A673 (cell line): ENCODE measurements at places on chromosomes 7 and 10. TPM values are rescaled to one million over a fixed set of nuclear protein-coding genes. Genes with fewer than 3 reads are reported as not detected.
A peak's percentile ranks its signal among the peaks of the same experiment; 100 is the strongest.

- no peak for DNase-seq
These were observed 12.3 kb downstream of the CFAP46 start for GRCh38 chr10:132929953-132930548.

DNA sequence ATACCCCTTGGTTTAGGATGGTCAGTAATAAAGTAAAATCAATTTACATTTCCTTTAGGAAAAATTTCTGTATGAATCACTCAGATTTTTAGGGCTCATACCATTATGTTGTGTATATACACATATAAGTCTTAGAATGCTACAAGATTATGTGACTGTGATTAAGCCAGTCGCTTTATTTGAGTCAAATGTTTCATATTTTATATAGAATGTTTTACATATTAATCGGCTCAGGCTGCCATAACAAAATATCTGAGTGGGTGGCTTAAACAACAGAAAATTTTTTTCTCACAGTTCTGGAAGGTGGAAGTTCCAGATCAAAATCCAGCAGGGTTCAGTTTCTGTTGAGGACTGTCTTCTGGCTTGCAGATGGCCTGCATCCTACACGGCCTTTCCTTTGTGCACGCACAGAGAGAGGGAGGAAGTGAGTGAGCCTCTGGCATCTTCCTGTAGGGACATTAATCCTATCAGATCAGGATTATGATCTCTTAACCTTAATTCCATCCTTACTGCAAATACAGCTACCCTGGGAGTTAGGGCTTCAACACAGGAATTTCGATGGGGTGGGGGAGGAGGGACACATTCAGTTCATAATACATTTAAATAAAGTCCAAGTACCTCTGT lies 198.0 kb downstream of the PHF14 start:
- DNase-seq = peak; percentile 37

GRCh38 chr7:130384841-130385599 lies 4.7 kb downstream of the CPA1 start:
- DNase-seq = no peak

DNA sequence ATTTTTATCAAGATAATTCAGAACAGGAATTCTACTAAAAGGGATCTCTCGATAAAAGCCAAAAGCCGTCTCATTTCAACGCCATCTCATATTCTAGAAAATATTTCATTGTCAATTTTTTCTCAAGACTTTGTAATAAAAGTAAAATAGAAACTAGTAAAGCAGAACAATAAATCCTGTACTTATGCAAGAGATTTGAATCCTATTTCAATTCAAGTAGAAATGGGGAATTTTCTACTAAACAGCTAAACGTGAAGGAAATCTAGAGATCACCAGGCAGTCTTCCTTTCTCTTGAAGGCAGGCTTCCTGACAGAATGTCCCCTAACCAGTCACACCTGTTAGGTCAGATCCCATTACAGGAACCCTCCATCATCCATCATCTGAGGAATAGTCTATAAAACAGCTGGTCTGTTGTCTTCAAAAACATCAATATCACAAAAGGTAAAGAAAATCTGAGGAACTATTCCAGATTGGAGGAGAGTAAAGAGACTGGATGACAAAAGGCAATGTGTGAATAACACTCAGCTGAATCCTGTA lies 23.7 kb downstream of the USP6NL start:
- no peak for DNase-seq

- DNase-seq = no peak
These were observed 228.5 kb upstream of the NEBL start for GRCh38 chr10:21125471-21126228.

- DNase-seq = no peak
These were observed 1.8 kb upstream of the FOXI2 start for GRCh38 chr10:127735156-127735555.

Gene CHN2
- total RNA-seq = 61.2 and 64.3 TPM in 2 replicates

GRCh38 chr10:10055656-10056442 lies 961.8 kb upstream of the CELF2 start:
- DNase-seq = no peak

GRCh38 chr10:53904506-53905241 lies 896.4 kb downstream of the PCDH15 start:
- DNase-seq = no peak

GRCh38 chr10:1788401-1788800 lies 51.1 kb upstream of the ADARB2 start:
- no peak for DNase-seq

DNA sequence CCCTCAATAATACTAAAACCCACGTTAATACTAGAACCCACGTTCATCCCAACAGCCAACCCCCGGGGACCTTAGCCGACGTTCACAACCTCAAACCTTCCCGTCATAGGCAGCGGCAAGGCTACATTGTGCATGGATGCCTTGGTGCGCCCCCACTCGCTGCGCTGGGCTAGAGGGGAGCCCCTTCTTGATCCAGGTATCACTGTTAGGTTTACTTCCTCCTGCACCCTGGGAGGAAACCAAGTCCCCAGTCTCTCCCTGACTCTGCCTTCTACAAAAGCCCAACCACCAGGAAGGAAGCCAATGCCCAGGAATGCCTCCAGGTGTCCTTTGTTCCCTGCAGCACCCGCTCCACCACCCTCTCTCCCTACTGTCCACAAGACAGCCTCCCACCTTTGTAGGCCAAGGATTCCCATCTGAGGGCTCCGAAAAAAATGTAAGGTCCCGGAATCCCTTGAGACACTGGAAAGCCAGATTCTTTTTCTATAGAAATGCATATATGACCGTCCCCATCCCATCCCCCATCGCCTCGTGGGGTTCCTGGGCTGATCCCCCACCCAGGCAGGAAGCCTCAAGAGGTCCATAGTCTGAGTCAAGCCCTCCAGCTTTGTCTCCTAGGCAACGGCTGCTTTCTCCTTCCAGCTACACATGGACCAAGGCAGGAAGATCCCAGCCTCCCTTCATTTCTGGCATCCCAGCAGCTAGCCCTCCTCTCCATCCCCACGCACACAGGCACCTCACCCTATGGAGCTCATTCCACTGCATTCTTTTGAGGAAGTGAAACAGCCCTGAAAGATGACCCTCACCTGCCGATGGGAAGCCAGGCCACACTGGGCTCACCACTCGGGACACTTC lies 25.2 kb downstream of the CTBP2 start:
- DNase-seq = no peak

DNA sequence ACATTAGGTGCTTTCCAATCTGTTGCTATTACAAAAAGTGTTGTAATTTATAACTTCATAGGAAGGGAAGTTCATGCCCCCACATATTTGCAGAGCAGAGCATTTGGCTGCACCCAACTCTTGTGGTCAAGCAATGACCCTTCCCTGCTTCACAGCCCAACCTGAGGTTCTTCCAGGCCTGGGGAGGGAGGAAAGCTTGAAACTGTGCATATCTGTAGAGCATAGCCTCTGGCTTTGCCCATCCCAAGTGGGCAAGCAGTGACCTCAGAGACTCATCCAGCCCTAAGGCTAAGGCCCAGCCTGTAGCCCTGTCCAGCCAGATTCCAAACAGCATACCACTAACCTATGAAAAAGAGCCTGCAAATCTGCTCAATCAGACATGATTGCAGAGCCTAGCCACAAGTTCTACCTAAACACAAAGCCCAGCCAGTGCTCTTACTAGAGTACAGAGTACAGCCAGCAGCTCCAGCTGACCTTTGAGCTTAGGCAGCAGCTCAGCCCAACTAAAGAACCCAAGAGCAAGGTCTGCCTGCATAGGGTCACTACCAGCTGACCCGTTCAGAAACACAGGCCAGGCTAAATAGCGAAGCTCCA lies 14.4 kb upstream of the GSTK1 start:
- DNase-seq = no peak

DNA sequence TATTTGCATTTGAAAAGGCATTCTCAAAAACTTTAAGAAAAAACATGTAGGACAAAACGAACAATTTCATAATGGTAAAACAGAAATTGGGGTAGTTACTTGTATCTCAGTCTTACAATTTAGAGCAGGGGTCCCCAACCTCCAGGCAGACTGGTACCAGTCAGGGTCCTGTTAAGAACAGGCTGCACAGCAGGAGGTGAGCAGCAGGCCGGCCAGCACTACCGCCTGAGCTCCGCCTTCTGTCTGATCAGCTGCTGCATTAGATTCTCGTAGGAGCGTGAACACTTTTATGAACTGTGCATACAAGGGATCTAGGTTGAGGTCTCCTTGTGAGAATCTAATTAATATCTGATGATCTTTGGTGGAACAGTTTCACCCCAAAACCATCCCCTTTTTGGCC lies 77.3 kb downstream of the SEMA3A start:
- no peak for DNase-seq

- no peak for DNase-seq
These were observed 73.9 kb upstream of the SMNDC1 start for GRCh38 chr10:110378533-110379108.

Gene LIPJ
- total RNA-seq = 0.11 TPM in 1 of 2 replicates, not detected in the other

- no peak for DNase-seq
These were observed 76.7 kb upstream of the EN2 start for GRCh38 chr7:155380976-155381851.

Gene PARD3
- 28.0 and 32.3 TPM in 2 replicates for total RNA-seq

Gene ZMYND11
- total RNA-seq = 81.2 and 82.8 TPM in 2 replicates

Gene WEE2
- 0.09 TPM in 1 of 2 replicates, not detected in the other for total RNA-seq

Gene TFEC
- 4.5 and 5.0 TPM in 2 replicates for total RNA-seq

DNA sequence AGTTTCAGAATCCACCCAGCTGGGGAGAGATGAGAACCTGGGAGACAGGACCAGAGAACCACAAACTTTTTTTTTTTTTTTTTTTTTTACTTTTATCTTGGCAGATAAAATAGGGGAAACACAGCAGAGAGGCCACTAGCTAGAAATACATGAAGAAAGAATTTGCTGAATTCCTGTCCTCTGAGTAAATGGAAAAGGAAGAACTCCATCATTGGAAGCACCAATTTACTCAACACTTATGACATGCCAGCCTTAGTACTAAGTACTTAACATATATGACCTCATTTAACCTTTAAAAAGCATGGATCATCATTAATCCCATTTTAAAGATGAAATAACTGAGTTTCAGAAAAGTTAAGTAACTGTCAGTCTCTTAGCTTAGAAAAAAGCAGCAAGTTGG lies 343.0 kb upstream of the NPSR1 start:
- DNase-seq = no peak

GRCh38 chr10:55837273-55837672 lies 523.8 kb downstream of the ZWINT start:
- no peak for DNase-seq

- no peak for DNase-seq
These were observed 23.2 kb upstream of the ARHGAP22 start for GRCh38 chr10:48627984-48628609.

Gene CCDC146
- total RNA-seq = 1.1 and 2.2 TPM in 2 replicates

Gene SPDYE2
- total RNA-seq = not detected in 2 replicates

DNA sequence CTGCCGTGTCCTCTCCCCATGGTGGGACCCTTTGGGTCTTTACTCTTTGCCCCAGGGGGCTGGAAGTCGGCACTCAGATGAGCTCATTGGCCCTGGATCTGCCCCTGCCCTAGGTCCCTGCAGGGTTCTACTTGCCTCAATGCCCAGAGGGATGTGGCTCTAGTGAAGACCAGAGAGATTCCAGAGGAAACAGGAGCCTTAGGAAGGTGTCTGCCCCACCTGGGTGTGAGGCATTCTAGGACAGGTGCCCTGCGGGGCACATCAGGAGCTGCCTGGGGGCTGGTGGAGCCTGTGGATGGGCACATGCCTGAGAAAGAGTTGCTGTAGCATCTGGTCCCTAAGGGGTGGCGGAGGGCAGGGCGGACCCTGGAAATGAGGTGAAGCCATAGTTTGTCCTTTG lies 128.6 kb downstream of the ADCY1 start:
- DNase-seq = no peak

DNA sequence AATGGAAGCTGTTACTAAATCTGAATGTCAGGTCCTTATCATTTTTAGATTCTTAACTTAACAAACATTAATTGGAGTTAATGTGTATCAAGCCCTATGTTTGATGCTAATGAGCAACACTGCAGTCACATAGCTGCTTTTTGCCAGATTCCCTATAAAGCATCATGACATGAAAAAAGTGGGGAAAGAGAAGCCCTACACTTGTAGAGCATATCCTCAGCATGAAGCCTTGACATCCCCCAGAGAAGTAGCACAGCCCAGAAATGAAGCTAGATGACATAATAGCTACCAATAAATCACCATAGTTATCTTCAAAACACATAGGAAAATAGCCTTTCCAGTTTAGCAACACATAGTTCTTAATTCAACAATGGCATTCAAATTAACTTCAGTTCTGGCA lies 49.2 kb upstream of the CDK1 start:
- DNase-seq = no peak

GRCh38 chr7:103934508-103934907 lies 55.0 kb downstream of the RELN start:
- no peak for DNase-seq

GRCh38 chr10:129704786-129705525 lies 237.9 kb downstream of the MGMT start:
- no peak for DNase-seq

- DNase-seq = no peak
These were observed 132.9 kb downstream of the FAM204A start for GRCh38 chr10:118209215-118209614.

DNA sequence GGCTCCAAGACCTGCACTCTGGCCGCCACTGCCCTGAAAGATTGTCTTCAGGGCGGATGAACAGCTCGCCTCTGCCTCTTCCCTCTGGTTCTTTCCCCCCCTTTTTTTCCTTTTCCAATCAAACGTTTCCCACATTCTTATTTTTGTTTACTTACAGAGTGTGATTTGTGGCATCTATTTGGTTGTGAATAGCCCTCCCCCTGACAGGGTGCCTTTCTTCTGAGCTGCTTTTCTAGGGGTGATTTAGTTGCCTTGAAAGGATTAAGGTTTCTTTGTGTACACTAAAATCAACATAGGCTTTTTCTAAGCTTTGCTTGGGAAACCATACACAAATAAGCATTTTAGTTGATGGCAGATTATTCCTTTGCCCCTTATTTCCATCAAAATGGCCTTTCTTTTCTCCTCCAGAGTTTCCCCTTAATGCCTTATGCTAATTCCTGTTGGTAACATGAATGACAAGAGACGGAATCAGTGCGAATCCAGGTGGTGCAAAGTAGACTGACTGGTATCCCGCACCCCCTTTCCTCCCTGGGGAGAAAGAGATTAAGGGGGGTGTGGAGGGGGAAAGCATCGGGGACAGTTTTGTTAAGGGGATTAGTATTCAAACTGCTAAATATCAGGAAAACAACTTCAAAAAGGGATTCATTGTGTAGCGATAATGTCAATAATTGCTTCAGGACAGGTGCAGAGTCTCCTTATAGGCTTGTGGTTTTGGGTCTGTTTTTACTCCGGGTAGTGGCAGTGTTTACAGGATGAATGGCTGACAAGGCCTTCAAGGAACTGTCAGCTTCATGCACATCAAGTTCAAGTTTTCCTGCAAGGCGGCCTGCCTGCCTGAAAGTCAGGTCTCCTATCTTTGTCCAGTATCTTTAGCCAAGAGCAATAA lies 431.6 kb upstream of the GALNT17 start:
- DNase-seq = no peak

DNA sequence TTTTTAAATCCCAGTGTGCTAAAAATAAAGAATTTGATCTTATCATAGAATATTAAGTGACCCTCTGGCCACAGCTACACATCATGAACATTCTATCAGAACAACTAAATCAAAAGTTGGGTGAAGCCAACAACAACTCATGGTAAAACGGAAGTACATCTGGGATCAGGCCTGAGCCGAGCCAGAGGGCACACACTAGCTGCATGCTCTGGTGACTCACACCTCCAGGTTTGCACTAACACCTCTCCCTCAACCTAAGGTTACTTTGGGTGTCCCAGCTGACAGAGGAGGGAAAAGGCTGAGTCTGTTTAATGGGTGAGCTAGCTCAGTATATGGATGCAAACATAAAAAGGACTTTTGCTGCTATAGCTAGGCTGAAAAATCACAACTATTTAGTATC lies 281.6 kb downstream of the HGF start:
- DNase-seq = no peak

Gene NEUROD6
- total RNA-seq = not detected in 2 replicates
